IMR-90 (cell line): ENCODE measurements at places on chromosomes 6 and 20. TPM values are rescaled to one million over a fixed set of nuclear protein-coding genes. Genes with fewer than 3 reads are reported as not detected.

Gene ELOVL4
- 1.5 and 2.2 TPM in 2 replicates for polyA plus RNA-seq

Gene PXDC1
- 56.7 and 63.3 TPM in 2 replicates for polyA plus RNA-seq

Gene MYMX
- not detected in 2 replicates for polyA plus RNA-seq

Gene SLCO4A1
- 1.1 and 1.5 TPM in 2 replicates for polyA plus RNA-seq

Gene CPNE5
- polyA plus RNA-seq: 0.07 and 0.10 TPM in 2 replicates

GRCh38 chr20:25573288-25574251, 11.8 kb downstream of the NINL start:
- peak overlapping the region; percentile 19 for H3K27ac ChIP-seq
- peaks cover 10% of the 10 kb centered on the region for H3K4me1 ChIP-seq
- no peaks in the 10 kb centered on the region for H3K27me3 ChIP-seq

DNA sequence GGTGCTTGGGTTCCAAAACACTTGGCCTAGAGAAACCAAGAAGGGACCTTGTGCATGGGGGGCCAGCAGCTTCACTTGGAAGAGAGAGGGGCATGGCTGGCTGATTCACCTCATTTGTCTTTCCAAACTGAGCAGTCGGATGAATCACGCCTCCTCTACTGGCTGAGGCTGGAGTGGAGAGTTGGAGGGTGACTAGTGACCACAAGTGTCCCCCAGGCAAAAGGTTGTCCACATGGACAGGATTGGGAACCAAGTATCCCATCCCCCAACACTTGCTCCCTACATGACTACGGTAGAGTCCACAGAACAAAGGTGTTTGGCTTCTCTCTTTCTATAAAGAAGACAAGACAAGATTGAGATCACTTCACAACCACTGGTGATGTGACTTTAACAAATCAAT, 875.6 kb downstream of the QKI start:
- no peak overlapping the region for H3K27ac ChIP-seq
- no peak overlapping the region for H3K4me3 ChIP-seq
- H3K36me3 ChIP-seq: no peaks in the 10 kb centered on the region
- H3K27me3 ChIP-seq: no peaks in the 10 kb centered on the region

GRCh38 chr6:39441986-39442385, 119.5 kb upstream of the KCNK16 start:
- H3K27ac ChIP-seq: no peak overlapping the region
- DNase-seq: no peak
- no peaks in the 10 kb centered on the region for H3K27me3 ChIP-seq
- H3K4me1 ChIP-seq: no peaks in the 10 kb centered on the region

GRCh38 chr6:10429638-10430427, 15.0 kb upstream of the TFAP2A start:
- no peaks in the 10 kb centered on the region for H3K36me3 ChIP-seq
- H3K4me1 ChIP-seq: no peaks in the 10 kb centered on the region
- no peak overlapping the region for H3K27ac ChIP-seq
- peaks cover 12% of the 10 kb centered on the region for H3K27me3 ChIP-seq
- peak; percentile 52 for DNase-seq

DNA sequence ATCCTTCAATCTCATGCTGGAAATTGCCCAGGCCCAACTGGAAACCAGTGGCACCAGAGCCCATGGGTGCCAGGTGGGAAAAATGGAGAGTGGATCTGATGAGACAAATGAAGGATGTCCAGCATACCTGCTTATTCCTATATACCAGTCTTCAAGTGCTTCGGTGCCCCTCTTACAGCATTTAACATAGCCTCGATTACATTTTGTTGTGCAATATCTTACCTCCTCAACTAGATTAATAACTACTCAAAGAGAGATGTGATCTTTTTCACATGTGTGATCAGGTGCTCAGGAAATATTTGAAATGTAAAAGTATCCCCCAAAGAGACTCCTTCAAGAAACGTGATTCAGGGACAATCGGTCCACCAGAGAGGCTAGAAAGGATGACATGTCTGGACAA, 4.8 kb upstream of the ANKRD66 start:
- H3K27me3 ChIP-seq: no peaks in the 10 kb centered on the region
- DNase-seq: no peak
- H3K4me1 ChIP-seq: no peaks in the 10 kb centered on the region
